ENCODE measurements at places on chromosomes 13 and 19. TPM values are rescaled to one million over a fixed set of nuclear protein-coding genes. Genes with fewer than 3 reads are reported as not detected.
A peak's percentile ranks its signal among the peaks of the same experiment; 100 is the strongest.

FPR1 gene
- 0.69 TPM for total RNA-seq

- peak within 1 kb of the TSS; percentile 94 for H3K27ac ChIP-seq
- H3K4me3 ChIP-seq: peak within 1 kb of the TSS; percentile 88
- H3K4me1 ChIP-seq: peaks cover 12% of the 10 kb centered on the region
- H3K27me3 ChIP-seq: no peaks in the 10 kb centered on the region
- no peaks in the 10 kb centered on the region for H3K36me3 ChIP-seq
Observed at GRCh38 chr19:42242512-42243409, at the start of gene GSK3A. Gene GSK3A (minus strand): TSS chr19:42242602. CDS start chr19:42242465, 137 bp downstream.

GRCh38 chr13:105363261-105364190 is 1171.9 kb downstream of the EFNB2 start:
- H3K27me3 ChIP-seq: no peaks in the 10 kb centered on the region
- DNase-seq: no peak
- H3K4me3 ChIP-seq: no peak overlapping the region
- H3K27ac ChIP-seq: no peak overlapping the region

GRCh38 chr13:79909644-79910043 is 428.7 kb downstream of the NDFIP2 start:
- no peaks in the 10 kb centered on the region for H3K4me1 ChIP-seq
- DNase-seq: no peak
- no peak overlapping the region for H3K4me3 ChIP-seq
- H3K36me3 ChIP-seq: no peaks in the 10 kb centered on the region
- no peak overlapping the region for H3K27ac ChIP-seq

DNA sequence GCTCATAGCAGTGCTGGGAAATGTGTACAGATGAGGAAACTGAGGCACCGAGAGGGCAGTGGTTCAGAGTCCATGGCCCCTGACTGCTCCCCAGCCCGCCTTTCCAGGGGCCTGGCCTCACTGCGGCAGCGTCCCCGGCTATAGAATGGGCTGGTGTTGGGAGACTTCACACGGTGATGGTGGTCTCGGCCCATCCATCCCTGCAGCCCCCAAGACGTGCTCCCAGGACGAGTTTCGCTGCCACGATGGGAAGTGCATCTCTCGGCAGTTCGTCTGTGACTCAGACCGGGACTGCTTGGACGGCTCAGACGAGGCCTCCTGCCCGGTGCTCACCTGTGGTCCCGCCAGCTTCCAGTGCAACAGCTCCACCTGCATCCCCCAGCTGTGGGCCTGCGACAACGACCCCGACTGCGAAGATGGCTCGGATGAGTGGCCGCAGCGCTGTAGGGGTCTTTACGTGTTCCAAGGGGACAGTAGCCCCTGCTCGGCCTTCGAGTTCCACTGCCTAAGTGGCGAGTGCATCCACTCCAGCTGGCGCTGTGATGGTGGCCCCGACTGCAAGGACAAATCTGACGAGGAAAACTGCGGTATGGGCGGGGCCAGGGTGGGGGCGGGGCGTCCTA is 15.9 kb downstream of the LDLR start:
- H3K36me3 ChIP-seq: peaks cover 75% of the 10 kb centered on the region
- no peak overlapping the region for H3K27ac ChIP-seq
- no peaks in the 10 kb centered on the region for H3K27me3 ChIP-seq
- DNase-seq: no peak

- H3K4me1 ChIP-seq: no peaks in the 10 kb centered on the region
- H3K36me3 ChIP-seq: peaks cover 10% of the 10 kb centered on the region
- H3K27me3 ChIP-seq: no peaks in the 10 kb centered on the region
- H3K27ac ChIP-seq: no peak overlapping the region
- H3K4me3 ChIP-seq: no peak overlapping the region
Observed at GRCh38 chr19:3748965-3749364, 12.5 kb downstream of the APBA3 start.

All from colonic mucosa (tissue), 4 donors.